ENCODE measurements at places on chromosomes 2 and 18.

- no peak for DNase-seq
Observed at GRCh38 chr2:52668724-52669123, 1098.9 kb upstream of the CHAC2 start.

DNA sequence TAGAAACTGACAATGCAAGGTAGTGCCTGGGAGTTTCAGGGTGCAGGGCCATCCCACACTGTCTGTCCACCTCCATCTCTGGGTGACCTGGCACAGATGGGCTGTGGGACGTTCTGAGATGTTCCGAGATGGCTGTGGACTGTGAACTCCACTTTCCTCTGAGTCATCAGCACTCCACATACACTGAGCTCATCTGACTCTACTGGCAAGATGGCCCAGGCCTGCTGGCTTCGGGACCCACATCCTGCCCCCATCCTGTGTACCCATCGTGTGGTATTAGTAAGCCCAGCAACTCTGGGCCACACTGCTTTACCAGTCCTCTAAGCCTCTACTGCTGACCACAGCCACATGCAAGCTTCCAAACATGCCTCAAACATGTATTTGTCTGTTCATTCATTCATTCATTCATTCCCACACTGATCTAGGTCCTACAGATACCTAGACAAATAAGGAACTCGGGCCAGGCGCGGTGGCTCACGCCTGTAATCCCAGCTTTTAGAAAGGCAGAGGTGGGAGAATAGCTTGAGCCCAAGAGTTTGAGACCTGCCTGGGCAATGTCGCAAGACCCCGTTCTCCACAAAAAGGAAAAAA is 124.8 kb upstream of the CXCR4 start:
- DNase-seq, result peak; percentile 81

- DNase-seq, result no peak
Observed at GRCh38 chr2:218039171-218039570, 29.9 kb upstream of the RUFY4 start.

DNA sequence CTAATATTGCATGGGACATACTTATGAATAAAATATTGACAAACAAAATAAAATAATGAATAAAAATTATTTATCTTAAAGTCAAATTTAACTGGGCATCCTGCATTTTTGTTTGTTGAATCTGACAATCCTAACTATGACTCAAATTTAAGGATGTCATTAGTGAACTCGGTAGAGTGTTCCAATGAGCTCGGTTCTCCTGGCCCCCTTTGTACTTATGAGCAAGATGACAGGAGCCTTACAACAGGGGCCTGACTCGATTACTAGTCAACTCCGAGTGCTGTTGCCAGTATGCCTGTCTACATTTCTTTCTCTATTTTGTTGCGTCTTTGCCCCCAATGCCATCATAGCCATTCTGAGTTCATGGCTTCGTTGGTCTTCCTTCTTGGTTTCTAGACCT is 40.3 kb downstream of the HRH4 start:
- no peak for DNase-seq

DNA sequence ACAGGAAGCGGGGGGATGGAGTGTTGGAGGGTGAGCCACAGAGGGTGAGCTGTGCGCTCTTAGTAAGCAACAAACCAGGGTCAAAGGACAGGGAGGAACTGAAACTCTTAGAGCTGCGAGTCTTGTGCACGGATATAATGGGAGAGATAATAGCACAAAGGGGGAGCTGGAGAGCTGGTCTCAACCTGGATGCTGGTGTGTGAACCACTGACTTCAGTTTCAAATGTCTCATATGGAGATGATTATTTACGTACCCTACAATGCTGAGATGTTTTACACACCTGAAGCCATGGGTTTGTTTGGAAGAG is 35.9 kb downstream of the PTGR3 start:
- no peak for DNase-seq

- no peak for DNase-seq
Observed at GRCh38 chr2:27494284-27494943, 586 bp downstream of the FNDC4 start.

- no peak for DNase-seq
Observed at GRCh38 chr18:71431171-71431570, 1113.0 kb downstream of the CBLN2 start.

GRCh38 chr2:50645346-50645745 is 386.6 kb downstream of the NRXN1 start:
- DNase-seq, result no peak

GRCh38 chr2:239085201-239085992 is 237.5 kb downstream of the TWIST2 start:
- no peak for DNase-seq

- no peak for DNase-seq
Observed at GRCh38 chr2:238865744-238866355, 18.0 kb downstream of the TWIST2 start.

DNA sequence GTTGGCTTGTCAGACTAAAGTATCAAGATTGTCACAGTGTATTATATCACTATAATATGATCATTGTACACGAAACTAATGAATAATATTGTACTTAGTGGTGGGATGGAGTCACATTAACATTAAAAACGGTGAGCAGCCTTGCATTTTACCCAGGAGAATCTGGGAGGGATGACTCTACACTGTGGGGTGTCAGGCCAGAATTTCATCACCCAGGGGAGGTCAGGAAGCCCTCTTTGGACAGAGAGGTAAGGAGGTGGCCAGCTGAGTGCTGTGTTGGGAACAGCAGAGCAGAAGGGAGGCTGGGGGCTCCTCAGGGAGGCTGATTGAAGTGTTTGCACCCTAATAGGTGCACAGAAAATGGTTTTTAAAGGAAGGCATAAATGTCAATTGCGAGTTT is 33.0 kb downstream of the CDCA7 start:
- no peak for DNase-seq

DNA sequence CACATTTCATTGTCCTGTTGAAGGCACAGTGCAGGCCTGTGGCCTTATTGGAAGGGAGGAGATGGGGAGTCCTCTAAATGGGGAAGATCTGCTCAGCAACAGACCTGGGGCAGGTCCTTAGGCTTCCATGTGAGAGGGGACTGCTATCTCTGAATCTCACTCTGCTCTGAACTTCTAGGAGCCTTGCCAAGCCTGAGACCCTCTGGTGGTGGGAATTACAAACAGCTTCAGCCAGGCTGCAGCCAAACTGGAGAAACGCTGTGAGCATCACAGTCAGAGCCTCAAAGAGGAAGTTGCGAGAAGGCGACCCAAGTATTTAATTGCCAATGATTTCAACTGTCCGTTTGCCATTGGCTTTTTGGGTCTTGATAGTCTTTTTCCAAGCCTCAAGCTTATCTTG is 66.8 kb upstream of the MC2R start:
- DNase-seq, result no peak

DNA sequence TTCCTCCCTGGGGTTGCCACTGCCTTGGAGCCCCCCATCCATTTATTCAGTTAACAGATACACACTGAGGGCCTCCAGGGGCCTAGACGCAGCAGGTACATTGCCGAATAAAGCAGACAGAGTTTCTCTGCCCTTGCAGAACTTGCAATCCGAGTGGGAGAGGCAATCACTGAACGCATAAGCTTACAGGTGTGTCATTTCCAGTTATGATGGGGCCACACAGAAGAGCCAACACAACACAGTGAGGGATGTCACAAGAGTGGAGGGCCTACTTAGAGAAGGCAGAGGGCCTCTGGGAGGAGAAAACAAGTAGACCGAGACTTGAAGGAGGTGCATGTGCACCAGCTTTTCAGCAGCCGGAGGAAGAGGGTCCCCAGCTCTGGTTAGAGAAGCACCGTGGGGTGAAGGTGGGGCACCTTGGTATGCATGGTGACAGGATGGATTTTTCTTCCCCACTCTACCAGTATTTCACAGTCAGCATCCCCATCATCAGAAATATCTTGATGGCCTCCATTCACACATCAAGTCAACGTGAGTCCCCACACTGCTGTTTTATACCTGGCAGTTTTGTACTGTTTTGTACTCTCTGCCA is 150.9 kb downstream of the SMAD7 start:
- no peak for DNase-seq

GRCh38 chr2:47486841-47487497 is 84.0 kb downstream of the MSH2 start:
- no peak for DNase-seq

GRCh38 chr18:38032516-38032915 is 466.9 kb upstream of the CELF4 start:
- DNase-seq, result no peak

DNA sequence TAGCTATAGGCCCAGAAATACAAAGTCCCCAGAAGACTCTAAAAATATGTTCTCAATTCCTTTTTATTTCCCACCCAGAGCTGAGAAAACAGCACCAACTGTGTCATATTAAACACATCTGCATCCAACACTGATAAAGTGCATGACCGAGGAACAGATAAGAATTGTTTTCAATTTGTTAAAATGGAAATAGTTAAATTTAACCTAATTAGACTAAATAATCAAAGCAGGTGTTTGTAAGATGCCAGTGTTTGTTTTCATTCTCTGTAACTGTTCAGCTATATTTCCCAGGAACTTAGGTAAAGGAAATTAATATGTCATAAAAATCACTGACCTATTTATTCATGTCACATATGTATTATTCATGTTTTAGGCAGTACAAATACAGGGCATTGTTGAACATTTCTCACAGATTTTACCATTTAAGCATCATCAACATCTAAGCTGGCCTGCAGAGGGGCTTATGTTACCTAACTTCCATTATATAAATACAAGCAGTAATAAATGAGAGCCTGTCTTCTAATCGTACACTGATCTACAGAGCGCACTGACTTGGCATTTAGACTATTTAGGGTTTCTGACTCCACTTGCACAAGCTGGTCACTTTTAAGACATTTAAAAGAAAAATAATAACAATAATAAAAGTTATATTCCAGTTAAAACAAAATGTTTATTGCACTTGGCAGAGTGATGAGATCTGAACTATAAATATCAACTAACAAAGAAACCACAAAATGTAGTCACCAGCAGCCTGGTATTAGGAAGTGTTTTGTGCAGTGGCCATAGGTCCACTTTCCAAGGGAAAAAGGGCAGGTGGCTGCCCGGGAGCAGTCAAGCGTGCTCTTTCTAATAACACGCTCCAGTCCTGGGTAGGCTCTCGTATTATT is 86.6 kb upstream of the ZFP36L2 start:
- no peak for DNase-seq

GRCh38 chr2:220555961-220556630 is 928.7 kb downstream of the SLC4A3 start:
- DNase-seq, result no peak

DNA sequence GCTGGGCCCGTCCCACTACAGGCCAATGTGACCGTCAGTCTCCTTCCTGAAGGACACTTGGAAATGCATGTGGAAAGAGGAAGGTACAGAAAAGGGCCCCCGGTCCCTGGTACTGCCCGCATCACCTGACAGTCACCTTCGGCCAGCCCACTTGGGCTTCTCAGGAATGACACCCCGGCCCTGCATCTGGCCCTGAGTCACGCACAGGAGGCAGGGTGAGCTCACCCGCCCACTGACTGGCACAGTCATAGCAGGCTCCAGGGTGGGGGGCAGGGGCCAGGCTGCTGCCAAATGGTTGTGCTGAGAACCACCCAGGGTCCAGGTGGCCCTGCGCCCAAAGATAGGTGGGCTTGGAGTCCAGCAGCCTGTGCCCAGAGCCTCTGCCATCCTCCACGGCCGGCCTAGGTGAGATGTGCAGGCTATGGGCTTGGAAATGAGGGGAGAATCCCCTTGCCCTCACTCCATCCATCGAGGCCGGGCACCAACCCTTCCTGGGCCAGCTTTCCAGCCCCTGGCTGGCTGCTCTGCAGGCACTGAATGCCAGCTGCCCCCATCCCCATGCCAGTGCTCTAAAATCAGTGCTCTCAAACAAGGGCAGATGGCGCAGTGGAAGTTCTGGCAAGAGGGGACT is 14.1 kb downstream of the EMX1 start:
- no peak for DNase-seq

DNA sequence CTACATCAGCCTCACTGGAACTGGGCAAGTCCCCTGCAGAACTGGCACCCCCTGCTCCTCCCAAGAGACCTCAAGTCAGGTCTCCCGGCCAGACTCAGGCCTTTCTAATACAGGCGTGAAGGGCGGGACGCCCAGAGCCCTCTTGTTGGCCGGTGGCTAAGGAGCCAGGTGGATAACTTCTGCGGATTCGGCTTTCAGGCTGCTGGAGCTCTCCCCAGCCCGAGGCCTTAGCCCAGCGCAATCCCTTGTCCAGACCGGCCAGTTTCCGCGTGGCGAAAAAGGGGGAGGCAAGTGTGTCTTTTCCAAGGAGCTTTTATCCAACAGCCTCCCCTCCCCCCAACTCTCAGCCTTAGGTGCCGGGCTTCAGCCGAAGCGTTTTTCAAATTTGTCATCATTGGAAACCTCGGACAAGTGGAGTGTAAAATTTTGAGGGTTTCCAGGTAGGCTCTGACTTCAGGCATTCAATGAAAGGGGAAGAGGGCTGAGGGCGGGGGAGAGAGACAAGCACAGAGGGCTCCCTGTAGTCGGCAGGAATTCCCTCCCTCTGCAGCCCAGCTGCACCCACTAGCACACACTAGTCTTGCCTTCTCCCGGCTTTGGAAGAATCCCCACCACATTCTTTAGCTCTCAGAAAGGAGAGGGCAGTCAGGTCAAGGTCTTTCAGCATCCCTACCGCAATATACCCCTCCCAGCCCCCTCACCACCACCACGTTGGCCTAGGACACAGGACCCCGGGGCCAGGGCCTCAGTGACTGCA is 9.5 kb upstream of the SATB2 start:
- no peak for DNase-seq

DNA sequence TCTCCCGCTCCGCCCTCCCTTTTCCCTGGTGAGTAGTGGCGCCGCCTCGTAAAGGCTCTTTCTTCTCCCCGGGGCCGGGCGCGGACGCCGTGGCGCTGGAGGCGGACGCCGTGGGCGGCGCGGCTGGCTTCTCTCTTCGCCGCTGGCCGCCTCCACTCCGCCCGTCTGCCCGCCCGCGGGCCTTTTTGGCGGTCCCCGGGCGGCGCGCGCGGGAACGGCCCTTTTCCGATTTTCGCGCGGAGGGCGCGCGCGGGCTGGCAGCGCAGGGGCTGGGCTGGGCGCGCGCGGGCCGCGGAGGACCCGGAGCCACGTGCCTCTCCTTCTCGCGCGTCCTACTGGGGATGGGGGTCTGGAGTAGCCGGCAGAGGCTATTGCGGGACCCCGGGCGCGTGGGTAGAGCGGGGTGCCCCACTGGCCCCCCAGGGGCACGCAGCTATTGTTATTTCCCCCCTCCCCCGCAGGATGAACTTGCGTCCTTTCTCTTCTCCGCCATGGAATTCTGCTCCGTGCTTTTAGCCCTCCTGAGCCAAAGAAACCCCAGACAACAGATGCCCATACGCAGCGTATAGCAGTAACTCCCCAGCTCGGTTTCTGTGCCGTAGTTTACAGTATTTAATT is 472 bp downstream of the SLC20A1 start:
- no peak for DNase-seq

DNA sequence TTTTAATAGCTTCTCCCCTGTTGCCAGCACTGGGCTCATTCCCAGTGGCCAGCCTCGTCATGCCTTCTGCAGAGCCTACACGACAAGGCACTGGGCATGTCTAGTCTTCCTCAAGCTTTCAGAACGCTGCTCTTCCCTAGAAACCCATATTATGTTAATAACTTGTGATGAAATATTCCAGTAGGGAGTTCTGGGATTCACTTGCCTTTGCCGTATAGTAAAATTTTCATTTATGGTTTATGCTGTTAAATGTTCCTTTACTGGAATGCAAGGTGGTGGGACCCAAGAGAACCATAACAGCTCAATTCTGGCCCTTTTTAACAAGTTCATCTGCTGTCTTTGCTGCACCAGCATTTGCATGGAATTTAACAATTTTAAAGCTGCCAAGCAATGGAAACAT is 45.5 kb upstream of the SLC14A1 start:
- no peak for DNase-seq
